Smooth muscle cell of trachea (primary cell): ENCODE measurements at places on chromosomes 12 and 14. TPM values are rescaled to one million over a fixed set of nuclear protein-coding genes. Genes with fewer than 3 reads are reported as not detected.

PTPRB gene
- total RNA-seq, result 0.33 and 0.73 TPM in 2 replicates

GALNT6 gene
- 98.1 and 191 TPM in 2 replicates for total RNA-seq

ATP6V1D gene
- total RNA-seq, result 86.3 and 130 TPM in 2 replicates

KRT80 gene
- 0.44 TPM in 1 of 2 replicates, not detected in the other for total RNA-seq

GUCY2C gene
- total RNA-seq, result not detected in 2 replicates

ING4 gene
- 39.7 and 53.5 TPM in 2 replicates for total RNA-seq

ANAPC7 gene
- total RNA-seq, result 40.0 and 56.6 TPM in 2 replicates

KRT72 gene
- not detected in 2 replicates for total RNA-seq

RPGRIP1 gene
- total RNA-seq, result not detected in 2 replicates

FOXM1 gene
- total RNA-seq, result 2.8 and 22.5 TPM in 2 replicates

ANO4 gene
- total RNA-seq, result 0.44 and 1.3 TPM in 2 replicates

GLS2 gene
- under 0.01 and 0.73 TPM in 2 replicates for total RNA-seq

CIROP gene
- total RNA-seq, result 1.7 TPM in 2 replicates

MPHOSPH9 gene
- total RNA-seq, result 31.3 and 69.8 TPM in 2 replicates

C12orf54 gene
- total RNA-seq, result not detected in 2 replicates

KERA gene
- total RNA-seq, result not detected in 2 replicates

PSME1 gene
- 132 and 143 TPM in 2 replicates for total RNA-seq

RNASE3 gene
- total RNA-seq, result not detected in 2 replicates

KRT85 gene
- not detected in 2 replicates for total RNA-seq

SYT1 gene
- total RNA-seq, result 1.3 and 1.6 TPM in 2 replicates

LTB4R2 gene
- total RNA-seq, result 3.8 and 4.6 TPM in 2 replicates

PTPN6 gene
- under 0.01 TPM in 1 of 2 replicates, not detected in the other for total RNA-seq

SIX6 gene
- total RNA-seq, result not detected in 2 replicates

HOXC9 gene
- total RNA-seq, result 0.15 and 0.33 TPM in 2 replicates

TSPAN19 gene
- total RNA-seq, result under 0.01 TPM in 1 of 2 replicates, not detected in the other

AMDHD1 gene
- total RNA-seq, result 0.29 and 0.33 TPM in 2 replicates

DTX1 gene
- total RNA-seq, result 0.83 TPM in 1 of 2 replicates, not detected in the other

SMAGP gene
- total RNA-seq, result 8.9 and 16.6 TPM in 2 replicates

CPNE6 gene
- not detected in 2 replicates for total RNA-seq

PTHLH gene
- total RNA-seq, result 0.83 and 1.9 TPM in 2 replicates

TAS2R19 gene
- total RNA-seq, result 4.5 and 9.6 TPM in 2 replicates

ACSS3 gene
- total RNA-seq, result 15.7 and 19.8 TPM in 2 replicates

AICDA gene
- total RNA-seq, result not detected in 2 replicates

C14orf180 gene
- not detected in 2 replicates for total RNA-seq

TSPAN9 gene
- total RNA-seq, result 14.5 and 42.2 TPM in 2 replicates

PLEKHG7 gene
- total RNA-seq, result not detected in 2 replicates

SIX4 gene
- 16.0 and 24.8 TPM in 2 replicates for total RNA-seq

RAD51AP1 gene
- 0.83 and 26.8 TPM in 2 replicates for total RNA-seq

PLEKHH1 gene
- total RNA-seq, result 0.15 and 0.17 TPM in 2 replicates

ZDHHC22 gene
- total RNA-seq, result not detected in 2 replicates

PRMT5 gene
- total RNA-seq, result 54.0 and 55.4 TPM in 2 replicates

APPL2 gene
- 46.7 and 58.9 TPM in 2 replicates for total RNA-seq

RPL10L gene
- not detected in 2 replicates for total RNA-seq

GARIN6 gene
- not detected in 2 replicates for total RNA-seq
